ENCODE measurements at places on chromosomes 5 and 9.

GRCh38 chr5:135833961-135834638, 363 bp upstream of the SLC25A48 start:
- DNase-seq = no peak

DNA sequence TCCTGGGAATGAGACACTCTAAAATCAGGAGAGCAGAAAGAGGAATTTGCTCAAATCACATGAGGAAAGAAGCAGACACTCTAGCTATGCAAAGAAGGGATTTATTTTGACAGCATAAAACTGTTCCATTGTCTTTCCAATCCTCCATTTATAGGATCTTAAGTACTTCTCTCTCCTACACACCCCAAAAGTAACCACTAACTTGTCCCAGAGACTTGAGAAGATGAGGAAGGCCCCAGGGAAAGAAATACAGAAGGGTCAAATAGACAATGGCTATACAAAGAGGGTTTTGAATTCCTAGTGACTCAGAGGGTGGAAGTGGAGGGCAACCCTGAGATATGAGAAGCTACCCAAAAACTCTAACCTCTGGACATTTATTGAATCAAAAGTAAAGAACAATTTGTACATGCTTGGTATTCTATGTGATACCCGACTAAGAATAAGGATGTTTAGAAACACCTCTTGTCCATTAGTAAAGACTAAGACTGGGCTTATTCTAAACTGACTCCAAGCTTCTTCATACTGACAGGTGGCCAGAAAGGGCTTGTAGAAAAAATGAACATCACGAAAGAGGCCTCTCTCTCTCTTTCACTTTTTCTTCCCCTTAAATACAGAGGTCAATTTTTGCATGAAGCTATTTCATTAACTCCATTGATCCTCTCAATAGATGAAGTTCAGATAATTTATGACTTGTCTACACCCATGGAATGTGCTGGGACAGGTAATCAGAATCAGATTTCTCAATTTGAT, 20.6 kb downstream of the DMAC1 start:
- no peak for DNase-seq

GRCh38 chr5:122141751-122142150, 12.4 kb downstream of the ZNF474 start:
- DNase-seq = no peak

DNA sequence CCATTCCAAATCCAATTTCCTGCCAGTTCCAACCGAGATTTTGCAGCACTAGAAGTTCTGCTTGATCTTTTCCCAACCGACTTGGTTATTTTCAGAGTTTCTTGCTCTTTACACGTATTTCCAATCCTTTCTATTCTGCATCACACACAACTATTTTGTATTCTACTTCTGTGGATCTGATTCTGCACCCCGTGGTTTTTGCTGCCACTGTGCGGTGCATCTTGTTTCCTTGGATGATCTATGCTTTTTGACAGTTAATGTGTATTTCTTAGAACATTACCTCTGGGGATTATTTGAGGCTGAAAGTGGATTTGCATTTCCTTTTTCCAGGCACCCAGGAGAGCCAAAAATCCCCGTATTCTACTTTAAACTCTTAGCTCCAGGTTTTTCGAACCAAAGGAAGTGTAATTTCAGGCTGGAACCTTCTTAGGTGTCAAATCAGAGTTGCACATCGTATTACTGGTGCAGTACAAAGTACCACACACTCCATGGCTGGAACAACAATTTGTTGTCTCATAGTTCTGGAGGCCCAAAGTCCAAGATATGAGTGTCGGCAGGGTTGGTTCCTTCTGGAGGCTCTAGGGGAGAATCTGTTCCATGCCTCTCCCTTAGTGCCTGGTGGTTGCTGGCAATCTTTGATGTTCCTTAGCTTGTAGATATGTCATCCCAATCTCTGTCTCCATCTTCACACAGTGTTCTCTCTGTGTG, 14.7 kb upstream of the SARDH start:
- DNase-seq = no peak

- DNase-seq = no peak
Measured at GRCh38 chr5:173069671-173070070, 13.5 kb downstream of the CREBRF start.

- DNase-seq = no peak
Measured at GRCh38 chr9:108473209-108474112, 382.3 kb downstream of the ACTL7B start.

GRCh38 chr5:127660047-127660733, 11.3 kb downstream of the CTXN3 start:
- peak; percentile 14 for DNase-seq

GRCh38 chr5:79853028-79853427, 138.0 kb downstream of the MTX3 start:
- no peak for DNase-seq

DNA sequence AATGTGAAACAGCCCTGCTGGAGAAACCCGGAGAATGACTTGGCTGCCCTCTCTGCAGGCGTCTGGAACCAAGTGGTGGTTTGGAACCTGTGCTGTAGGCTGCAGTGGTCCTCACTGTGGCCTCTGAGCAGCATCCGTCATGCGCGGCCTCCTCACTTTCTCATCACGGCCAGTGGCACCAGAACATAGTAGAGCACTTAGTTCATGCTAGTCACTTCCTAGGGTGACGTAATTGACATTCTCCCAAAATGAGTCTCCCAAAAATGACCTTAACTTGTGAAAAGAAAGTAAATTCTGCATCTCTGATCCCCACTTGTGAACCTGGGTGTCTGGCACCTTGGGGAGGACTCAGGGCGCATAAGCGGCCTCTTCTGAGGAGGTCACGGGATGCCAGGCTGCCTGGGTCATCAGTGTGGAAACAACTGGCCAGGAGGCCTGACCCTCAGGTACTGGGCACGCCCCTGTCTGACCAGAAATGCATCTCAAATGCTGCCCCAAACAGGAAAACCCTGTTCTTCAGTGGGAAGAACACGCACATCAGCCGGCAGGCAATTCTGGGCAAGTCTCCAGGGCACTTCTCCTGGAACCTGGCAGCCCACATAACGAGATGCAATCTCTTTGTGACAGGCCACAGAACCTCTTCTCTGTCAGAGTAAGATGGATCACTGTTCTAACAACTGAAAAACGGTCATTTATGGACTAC, 36.6 kb upstream of the SPTLC1 start:
- DNase-seq = no peak

- no peak for DNase-seq
Measured at GRCh38 chr5:97224112-97224750, 41.2 kb upstream of the RIOK2 start.

- DNase-seq = no peak
Measured at GRCh38 chr5:24480952-24481351, 163.8 kb downstream of the CDH10 start.

DNA sequence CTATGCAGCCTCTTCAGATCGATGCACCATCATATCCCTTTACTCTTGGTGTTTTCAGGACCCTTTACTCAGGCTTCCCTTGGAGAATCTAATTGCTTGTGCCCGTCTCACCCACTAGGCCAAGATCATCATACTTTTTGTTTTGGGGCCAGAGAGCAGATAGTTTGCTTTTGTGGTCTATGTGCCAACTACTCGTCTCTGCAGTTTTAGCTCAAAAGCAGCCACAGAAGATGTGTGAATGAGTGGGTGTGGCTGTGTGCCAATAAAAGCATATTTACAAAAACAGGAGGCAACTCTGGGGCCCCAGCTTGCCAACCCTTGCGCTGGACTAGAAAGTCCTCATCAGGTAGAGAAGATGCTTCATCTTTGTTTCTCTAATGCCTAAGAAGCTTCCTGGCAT, 216.8 kb downstream of the SEMA5A start:
- DNase-seq = no peak

GRCh38 chr9:69519470-69520240, 152.5 kb downstream of the APBA1 start:
- DNase-seq = peak; percentile 40

- no peak for DNase-seq
Measured at GRCh38 chr9:117916291-117916690, 212.1 kb downstream of the TLR4 start.
